ENCODE measurements at places on chromosomes 16 and 17.

GRCh38 chr17:57811638-57812280 lies 38.1 kb downstream of the MRPS23 start:
- no peak for DNase-seq

- DNase-seq = no peak
Measured at GRCh38 chr17:40063187-40063771, 514 bp downstream of the THRA start.

GRCh38 chr17:50169121-50169764 lies 3.4 kb downstream of the SGCA start:
- peak; percentile 55 for DNase-seq

DNA sequence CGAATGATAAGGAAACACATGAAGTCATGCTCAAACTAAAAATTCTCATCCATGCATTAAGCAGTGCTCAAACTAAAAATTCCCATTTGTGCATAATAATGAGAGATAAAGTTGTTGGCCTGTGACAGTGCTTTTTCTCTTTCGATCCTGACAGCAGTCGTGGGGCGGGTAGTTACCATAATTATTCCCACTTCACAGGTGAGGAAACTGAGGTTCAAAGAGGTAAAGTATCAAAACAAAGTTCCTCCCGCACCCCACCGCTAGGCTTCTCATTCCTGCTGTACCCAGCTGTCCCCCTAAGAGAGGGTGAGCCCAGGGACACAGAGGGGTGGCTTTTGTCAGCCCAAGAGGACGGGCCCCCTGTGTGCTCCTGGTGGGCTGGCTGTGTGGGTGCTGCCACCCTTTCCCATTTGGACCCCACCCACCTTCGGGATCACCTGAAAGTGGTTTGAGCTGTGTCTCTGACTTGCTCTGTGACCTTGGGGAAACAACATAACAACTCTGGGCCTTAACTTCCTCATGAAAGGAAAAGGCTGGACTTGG lies 92.6 kb downstream of the CLEC16A start:
- no peak for DNase-seq

All from midbrain (tissue), 1 donor.